D721Med (cell line): ENCODE measurements at places on chromosomes 4 and X.

- DNase-seq = no peak
Measured at GRCh38 chr4:102823897-102824296, 3.5 kb downstream of the UBE2D3 start.

GRCh38 chrX:70552130-70552704, 107.6 kb downstream of the DLG3 start:
- no peak for DNase-seq

- no peak for DNase-seq
Measured at GRCh38 chrX:40057405-40057804, 40.4 kb downstream of the BCOR start.

DNA sequence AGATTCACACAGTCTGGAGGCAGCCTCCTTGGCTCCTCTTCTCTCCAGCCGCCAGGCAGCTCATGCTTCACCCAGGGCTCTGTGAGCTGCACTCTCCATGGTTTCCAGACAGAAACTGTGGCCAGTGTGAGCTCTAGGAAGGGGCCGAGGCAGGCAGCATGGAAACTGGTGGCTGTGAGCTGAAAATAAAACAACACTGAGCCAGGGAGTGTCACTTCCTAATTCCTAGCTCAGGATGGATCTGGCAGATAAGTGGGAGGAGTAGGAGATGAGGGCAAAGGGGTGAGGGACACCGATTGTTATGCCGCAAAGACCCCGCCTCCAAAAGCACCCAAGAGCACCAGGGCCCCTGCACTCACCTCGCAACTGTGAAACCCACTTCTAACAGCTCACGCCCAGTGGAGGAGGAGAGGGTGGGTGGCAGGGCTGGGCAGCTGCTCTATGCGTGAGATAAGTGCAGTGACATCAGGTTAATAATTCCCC, 69.8 kb downstream of the FHDC1 start:
- no peak for DNase-seq

DNA sequence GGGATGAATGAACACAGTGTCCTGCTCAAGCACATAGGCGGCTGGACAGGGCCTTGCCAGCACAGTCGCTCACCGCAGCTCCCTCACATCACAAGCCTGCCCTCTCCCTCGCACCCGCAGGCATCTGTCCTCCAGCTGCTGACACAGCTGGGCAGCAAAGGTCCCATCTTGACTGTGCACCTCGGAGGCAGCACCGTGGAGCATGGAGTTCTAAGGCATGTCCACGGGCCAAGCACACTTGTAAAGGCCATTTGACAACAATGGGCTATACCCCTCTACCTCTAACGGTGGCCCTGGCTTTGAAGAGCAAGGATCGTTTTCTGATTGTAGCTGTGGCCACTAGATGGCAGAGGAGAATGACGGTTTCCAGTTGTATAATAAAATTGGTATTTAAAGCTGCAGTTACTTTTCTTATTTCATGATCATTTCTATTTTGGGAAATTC, 53.8 kb downstream of the APLN start:
- no peak for DNase-seq

DNA sequence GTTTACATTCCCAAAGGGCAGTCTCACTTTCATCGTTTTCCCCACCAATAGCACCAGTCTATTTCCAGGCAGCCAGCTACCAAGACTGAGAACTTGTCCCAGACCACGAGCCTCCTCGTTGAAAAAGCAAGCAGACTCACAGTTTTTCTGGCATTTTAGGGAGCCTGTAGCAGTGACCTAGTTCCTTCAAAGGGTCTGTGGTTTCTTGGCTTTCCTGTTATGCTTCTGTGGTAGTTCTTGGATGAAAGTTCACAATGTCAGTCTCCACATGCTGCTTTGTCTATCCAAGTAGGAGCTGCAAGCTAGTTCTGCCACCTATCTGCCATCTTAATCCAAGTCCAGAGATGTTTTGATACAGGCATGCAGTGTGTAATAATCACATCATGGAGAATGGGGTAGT, 151.6 kb upstream of the ZC4H2 start:
- no peak for DNase-seq

DNA sequence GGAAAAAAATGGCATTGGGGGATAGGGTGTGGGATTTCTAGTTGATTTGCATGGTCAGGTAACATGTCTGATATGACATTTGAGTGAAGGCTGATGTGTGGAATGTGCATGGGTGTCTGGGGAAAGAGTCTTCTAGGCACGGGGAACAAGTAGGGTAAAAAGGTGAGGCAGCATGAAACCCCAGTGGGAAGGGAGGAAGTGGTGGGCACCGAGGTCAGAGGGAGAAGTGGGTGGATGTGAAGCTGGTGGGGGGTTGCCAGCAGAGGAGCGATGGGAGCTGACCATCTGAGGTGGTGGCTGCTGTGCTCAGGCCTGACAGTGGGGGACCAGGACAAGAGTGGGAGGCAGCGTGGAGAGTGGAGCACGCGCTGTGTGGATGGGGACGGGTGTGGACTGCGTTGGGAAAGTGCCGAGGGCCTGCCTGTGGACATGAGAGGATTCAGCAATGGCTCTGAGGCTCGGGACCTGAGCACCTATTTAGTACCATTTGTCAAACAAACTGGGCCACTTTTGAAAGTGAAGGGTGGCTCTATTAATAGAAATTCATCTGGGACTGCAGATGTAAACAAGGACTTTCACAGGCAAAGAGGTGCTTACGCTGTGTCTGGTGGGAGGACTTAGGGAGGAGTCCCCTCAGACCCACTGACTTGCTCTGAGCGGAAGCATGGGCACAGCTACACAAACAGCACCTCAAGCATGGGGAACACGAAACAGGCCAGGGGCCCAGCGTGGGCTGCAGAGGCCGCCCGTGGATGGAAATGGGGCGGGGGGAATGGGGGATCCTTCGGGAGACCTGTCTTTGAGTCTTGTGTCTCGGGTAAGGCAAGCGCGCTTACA, 16.7 kb upstream of the S100P start:
- DNase-seq = no peak

GRCh38 chrX:118726396-118726795, 1.0 kb upstream of the IL13RA1 start:
- no peak for DNase-seq

GRCh38 chr4:183182873-183183725, 84.0 kb downstream of the WWC2 start:
- DNase-seq = no peak

- DNase-seq = no peak
Measured at GRCh38 chrX:72142094-72142793, 10.5 kb upstream of the RTL5 start.

- DNase-seq = no peak
Measured at GRCh38 chr4:59240011-59240410, 1960.1 kb upstream of the ADGRL3 start.

DNA sequence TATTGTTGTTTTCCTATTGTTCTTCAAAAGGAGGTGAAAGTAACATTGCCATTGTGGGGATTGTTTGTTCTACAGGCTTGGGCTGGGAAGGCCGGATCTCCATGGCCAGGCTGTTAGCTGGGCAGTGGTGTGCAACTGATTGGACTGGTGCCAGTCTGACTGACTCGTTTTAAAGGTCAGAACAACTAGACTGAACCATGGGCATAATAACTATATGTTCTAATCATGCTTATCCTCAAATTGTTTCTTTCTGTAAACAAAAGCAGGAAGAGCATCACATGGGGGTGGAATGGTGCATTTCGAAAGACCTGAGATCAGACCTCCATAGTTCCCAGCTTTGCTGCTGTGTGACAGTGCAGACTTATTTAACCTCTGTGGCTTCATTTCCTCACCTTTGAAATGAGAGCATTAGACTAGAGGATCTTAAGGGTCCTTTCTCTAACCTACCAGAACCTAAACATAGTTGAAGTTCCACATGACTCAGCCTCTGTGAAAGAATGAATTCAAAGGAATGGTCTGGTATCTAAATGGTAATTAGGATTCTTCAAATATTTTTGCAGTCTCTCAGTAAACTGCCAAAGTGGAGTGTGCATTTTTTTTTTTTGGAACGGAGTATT, 66.7 kb upstream of the PGRMC2 start:
- no peak for DNase-seq

DNA sequence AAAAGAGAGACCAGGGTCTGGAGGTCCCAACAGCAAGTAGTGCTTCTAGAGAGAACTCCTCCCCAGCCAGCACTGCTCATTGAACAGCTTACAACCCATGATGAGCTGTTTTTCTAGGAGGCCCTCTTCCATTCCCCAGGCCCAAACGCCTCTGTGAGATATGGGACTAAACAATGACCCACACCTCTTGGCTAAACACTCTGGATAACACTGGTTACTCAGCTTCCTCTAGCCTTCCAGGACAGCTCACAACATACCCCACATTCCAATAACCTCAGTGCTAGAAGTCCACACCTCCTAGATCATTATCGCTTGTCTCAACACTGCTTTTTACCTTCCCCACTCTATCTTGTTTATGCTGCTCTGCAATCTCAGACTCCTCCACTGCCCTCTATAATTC, 35.4 kb upstream of the PGRMC2 start:
- DNase-seq = no peak
